ENCODE measurements at places on chromosomes 5 and 9.

GRCh38 chr9:98045234-98046179 is 11.0 kb upstream of the NANS start:
- peak; percentile 85 for DNase-seq

GRCh38 chr5:174618589-174618988 is 105.8 kb upstream of the MSX2 start:
- no peak for DNase-seq

DNA sequence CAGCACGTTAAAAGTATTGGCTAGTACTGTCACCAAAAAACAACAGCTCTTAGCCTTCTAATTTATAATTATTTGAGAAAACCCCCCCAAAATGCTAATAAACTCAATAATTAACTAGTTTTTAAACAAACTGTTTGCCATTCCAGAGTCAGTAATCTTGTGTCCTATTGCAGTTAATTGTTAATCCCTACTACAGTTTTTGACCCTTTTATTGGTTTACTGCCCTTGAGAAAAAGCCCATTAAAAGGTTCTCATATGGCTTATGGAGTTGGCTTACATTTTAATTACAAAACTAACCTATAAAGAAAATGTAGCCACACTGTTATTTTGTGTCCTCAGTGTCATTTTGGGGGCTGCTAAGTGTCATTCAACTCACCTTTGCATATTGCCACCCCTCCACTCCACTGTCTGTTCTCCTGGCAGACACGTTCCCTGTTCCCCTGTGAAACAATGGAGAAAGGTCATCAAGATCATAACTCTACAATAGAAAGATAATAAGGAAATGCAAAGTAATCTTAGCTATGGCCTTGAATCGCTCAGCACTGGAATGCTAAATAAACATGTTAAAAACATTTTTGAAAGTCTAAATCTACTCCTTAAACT is 51.6 kb upstream of the TXNDC8 start:
- DNase-seq: no peak

- no peak for DNase-seq
These were observed 57.0 kb downstream of the CFAP90 start for GRCh38 chr5:7793895-7794294.
